ENCODE measurements at places on chromosomes 2 and 18.
A peak's percentile ranks its signal among the peaks of the same experiment; 100 is the strongest.

- no peak for DNase-seq
Measured at GRCh38 chr2:73697606-73698005, 39.5 kb downstream of the TPRKB start.

GRCh38 chr2:100339823-100340222 is 17.5 kb upstream of the LONRF2 start:
- DNase-seq, result no peak

GRCh38 chr18:41745166-41746049 is 209.6 kb upstream of the PIK3C3 start:
- DNase-seq, result no peak

DNA sequence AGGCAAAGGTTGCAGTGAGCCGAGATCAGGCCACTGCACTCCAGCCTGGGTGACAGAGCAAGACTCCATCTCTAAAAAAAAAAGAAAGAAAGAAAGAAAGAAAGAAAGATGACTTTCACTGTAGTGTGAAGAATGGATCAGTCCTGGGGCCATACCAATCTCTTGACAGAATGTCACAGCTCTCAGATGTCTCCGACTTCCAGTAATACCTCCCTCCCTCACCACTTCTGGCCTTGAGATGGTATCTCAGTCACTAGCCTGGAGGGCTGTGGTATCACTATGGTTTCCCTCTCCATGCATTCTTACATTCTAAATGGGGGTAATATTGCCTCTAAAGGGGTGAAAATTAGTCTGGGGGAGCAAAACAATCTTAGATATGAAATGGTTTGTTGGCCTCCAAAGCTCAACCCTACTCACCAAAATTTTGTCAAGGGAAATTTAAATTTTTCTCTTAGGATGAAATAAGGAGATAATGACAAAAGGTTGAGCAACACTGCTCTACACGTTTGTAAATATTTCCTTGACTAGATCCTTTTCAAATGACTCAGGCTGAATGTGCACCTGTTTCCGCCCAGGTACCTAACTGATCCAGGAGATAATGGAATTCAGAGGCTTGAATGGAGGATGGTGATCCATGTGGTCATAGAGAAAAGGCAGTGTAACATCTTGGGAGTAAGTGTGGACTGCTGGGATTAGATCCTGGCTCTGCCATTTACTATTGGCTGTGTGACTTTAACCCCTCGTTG is 19.9 kb upstream of the SPRED2 start:
- no peak for DNase-seq

DNA sequence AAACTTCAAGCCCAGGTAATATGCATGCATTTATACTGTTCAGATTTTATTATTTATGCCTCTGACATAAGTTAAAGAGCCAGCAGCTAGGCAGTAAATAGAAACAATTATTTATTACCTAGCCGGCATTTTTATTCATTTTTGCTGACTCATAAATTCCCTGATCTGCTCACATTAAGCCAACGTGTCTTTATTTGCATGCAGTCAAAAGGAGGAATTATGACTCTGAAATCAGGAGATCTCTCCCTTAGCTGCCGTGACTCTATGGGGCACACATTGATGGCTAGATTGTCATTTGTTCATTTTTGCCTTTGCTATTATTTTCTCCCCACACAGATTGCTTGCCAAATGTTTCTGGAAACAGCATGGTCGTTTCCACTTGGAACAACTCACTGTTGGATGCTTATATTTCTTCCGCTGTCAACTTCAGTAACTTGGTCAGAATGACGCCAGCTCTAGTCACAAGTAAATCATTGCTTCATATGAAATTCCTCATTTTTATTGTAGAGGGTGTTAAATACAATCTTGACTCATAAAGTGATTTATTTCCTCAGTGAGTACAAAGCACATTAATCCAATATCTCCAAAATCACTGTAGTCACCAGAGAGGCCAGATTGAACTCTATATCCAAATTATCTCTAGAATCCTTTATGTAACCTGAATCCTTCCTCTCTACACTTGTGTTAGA is 15.9 kb upstream of the ZBTB14 start:
- no peak for DNase-seq

GRCh38 chr2:53913721-53914120 is 54.0 kb upstream of the GPR75 start:
- DNase-seq, result no peak

GRCh38 chr2:231482806-231483391 is 18.6 kb upstream of the NCL start:
- DNase-seq, result peak; percentile 60

DNA sequence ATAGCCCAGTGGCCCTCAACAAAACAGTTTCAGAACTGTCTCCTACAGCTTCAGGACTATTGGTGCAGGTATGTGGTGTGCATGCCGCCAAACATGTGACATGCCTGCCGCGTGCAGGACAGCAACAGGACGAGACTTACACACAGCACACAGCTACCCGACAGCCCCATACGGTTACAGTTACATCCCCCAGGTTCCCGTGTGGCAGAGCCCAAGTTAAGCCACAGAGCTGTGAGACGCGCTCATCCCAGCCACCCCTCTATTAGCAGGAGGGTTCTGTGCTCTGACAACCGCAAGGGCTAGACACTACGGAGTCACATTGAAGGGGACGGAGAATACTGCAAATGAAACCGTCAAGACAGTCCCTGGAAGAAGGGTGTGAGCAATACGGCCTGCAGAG is 16.4 kb upstream of the TUBB6 start:
- DNase-seq, result no peak

- no peak for DNase-seq
Measured at GRCh38 chr18:55857409-55857808, 269.4 kb upstream of the TCF4 start.

DNA sequence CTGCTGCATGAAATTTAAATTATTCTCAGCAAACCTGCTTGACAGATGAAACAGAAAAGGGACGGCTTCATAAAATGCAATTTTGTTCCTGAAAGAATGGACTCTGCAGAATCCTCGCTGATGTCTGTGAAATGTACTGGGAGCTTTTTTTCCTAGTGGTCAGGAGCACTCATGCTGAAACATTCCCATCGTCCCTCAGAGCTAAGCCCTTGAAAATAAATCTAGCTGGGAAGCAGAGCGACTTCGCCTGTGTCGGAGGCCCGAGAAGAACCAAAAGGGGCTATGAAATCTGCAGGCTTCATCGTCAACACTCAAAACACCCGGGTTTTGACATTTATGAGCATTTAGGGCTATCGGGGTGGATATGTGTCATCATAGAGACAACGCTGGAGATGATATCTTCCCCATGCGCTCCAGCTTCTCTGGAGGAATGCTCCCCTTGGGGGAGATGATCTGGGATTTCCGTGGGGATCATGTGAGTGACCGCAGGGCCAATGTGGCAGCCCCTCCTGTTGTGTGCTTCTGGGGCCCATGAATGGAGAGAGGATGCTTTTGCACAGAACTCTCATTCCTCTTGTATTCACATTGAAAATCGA is 182.3 kb downstream of the KLHL29 start:
- DNase-seq, result no peak

DNA sequence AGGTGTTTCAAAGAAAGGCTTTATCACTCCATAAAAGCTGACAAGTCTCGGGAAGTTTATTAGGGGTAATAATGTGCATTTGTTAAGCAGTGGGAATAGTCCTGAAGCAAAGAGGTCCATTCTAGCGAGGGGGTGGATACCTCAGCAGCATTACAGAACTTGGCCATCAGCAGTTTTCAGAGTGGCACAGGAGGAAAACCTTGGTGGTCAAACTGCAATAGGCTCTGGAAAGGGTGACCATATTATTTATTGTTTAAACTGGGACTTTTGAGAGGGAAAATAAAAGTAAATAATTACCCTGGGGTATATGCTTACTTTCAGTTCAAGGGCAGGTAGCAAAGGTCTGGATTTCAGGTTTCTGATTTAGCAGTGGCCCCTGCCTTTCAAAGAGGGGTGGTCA is 115.5 kb upstream of the KLHL14 start:
- no peak for DNase-seq

GRCh38 chr2:167005096-167005495 is 116.8 kb downstream of the XIRP2 start:
- DNase-seq, result no peak

GRCh38 chr2:99695944-99696253 is 206.1 kb upstream of the REV1 start:
- DNase-seq, result no peak

- no peak for DNase-seq
Measured at GRCh38 chr2:144449028-144449406, 70.9 kb downstream of the ZEB2 start.

DNA sequence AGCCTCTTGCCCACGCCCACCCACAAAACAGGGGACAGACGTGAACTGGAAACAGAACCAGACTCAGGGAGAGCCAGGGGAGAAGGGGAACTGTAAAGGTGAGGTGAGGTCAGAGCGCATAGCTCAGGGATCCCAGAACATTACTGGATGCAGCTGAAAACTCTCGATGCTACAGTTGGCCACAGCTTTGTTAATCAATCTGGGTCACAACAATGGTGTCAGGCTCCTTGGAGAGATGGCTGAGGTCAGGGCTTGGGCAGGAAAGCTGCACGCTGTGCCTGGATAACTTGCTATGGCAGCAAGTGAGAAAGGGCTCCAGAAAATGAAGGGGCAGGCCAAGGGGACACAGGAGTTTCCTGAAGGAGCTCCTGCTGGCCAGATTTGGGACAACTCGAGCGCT is 263.3 kb downstream of the TFCP2L1 start:
- no peak for DNase-seq

GRCh38 chr18:45567123-45567522 is 48.2 kb upstream of the SLC14A2 start:
- no peak for DNase-seq

GRCh38 chr2:65545837-65546805 is 113.7 kb upstream of the SPRED2 start:
- no peak for DNase-seq

- no peak for DNase-seq
Measured at GRCh38 chr18:11106894-11107293, 42.5 kb downstream of the PIEZO2 start.

- DNase-seq, result no peak
Measured at GRCh38 chr2:160576054-160576499, 82.5 kb upstream of the RBMS1 start.

DNA sequence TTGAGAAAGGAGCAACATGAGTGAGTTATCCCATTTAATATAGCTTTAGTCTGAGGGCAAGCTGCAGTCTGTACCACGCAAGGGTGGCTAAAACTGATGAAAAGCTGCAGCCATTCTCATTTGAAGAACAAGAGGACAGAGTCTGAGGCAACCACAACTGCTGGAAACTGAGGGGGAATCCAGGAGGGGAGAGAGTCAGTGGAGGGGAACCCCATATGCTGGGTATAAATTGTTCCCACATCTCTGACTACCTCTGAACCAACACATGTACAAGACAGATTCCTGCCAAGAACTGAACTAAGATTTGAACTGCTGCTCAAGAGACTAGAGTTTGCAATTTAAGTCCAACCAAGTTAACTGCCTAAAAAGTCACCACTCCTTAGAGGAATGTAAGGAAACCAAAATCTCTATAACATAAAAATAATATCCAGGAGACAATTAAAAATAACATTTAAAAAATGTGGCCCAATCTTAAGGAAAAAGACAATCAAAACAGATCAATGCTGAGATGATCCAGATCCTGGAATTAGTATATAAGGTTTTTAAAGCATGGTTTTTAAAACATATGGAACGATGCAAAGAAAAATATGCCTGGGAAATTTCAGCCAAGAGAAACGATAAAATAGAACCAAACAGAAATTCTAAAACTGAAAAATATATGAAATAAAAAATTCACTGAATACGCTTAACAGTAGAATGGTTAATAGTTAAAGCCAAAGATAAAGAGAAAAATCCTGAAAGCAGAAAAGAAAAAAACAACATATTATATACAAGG is 11.2 kb downstream of the CWC22 start:
- no peak for DNase-seq

DNA sequence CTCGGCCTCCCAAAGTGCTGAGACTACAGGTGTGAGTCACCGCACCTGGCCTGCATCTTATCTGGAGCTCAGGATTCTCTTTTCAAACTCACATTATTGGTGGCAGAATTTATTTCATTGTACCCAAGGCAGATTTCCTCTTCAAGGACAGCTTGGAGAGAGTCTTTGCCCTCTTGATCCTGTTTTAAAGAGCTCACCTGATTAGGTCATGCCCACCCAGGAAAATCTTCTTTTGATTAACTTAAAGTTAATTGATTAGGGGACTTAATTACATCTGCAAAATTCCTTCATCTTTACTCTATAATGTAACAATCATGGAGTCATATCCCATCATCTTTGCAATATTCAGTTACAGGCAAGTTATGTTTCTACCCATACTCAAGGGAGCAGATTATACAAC is 346.4 kb downstream of the EPHA4 start:
- DNase-seq, result no peak

DNA sequence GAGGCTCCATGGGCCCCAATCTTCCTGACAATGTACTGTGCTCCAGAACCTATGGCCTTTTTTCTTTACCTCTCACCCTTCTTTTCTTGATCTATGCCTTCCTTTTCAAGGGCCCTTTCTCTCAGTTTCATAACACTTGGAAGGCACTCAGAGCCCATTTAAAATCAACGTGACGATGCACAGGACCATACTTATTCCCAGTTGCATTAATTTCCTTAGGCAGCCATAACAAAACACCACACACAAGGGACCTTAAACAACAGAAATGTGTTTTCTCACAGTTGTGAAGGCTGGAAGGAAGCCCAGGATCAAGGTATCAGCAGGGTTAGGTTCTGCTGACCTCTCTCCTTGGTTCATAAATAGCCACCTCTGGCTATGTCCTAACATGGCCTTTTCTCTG is 414.0 kb upstream of the TNP1 start:
- DNase-seq, result no peak

GRCh38 chr2:138182250-138182936 is 218.1 kb downstream of the HNMT start:
- no peak for DNase-seq

DNA sequence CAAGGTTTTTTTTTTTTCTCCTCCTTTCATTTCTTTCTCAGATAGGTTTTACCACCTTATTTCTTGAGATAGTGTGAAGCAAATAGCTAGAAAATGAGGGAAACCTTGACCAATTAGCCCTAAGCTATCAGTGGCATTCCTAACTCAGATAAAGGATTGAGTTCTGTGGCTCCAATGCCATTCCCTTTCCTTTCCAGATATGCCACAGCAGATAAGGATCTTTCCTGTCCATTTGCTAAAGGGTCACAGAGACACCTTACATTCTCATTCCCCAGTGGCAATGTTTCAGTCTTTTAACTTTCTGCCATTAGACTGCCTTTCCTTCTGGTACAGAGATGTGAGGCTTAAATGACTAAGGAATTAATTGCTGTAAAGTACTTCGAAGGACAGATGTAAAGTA is 81.7 kb downstream of the MGAT5 start:
- DNase-seq, result no peak

DNA sequence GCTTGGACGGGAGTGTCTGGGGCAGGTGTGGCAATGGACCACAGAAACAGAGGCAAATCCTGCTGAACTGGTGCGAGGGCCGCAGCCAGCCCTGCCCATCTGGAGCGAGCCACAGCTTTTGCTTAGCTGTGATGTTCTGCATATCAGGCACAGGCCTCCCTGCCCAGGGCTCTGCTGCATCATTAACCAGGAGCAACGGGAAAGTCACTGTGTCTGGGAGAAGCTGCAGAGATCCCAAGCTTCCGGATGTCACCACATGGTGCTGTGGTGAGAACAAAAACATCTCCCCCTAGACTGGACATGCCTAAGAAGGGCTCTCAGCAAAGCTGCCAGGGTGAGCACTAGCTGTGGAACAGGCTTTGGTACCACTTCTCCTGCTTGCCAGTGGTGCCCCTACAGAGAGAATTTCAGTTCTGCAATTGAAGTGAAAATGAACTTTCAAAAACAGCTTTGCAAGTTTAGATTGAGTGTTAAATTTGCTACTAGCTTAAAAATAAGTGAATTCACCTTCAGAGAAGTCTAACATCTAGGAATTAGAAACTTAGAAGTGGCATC is 172.9 kb upstream of the MYT1L start:
- no peak for DNase-seq
